ENCODE measurements at places on chromosomes 2 and 18.

GRCh38 chr2:124485659-124486058 lies 460.6 kb downstream of the CNTNAP5 start:
- no peak for DNase-seq

DNA sequence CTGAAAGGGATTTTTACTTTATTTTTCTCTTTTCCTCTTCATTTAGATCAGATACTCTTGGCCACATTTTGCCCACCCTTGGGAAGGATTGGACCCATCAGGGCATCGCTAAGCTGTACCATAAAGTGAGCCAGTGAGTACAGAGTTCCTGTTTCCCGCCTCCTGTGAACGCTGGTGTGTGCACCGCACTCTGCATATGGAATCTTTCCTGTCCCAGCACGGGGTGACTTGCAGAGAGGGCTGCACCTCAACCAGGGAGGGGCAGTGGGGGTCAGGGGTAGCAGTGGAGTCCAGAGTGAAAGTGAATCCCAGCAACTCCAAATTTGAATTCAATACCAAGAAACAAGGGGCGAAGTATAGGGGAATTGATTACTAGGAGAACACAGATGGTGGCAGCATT lies 58.6 kb downstream of the LPIN1 start:
- no peak for DNase-seq

- DNase-seq = no peak
Observed at GRCh38 chr2:215870088-215870490, 143.3 kb downstream of the MREG start.

DNA sequence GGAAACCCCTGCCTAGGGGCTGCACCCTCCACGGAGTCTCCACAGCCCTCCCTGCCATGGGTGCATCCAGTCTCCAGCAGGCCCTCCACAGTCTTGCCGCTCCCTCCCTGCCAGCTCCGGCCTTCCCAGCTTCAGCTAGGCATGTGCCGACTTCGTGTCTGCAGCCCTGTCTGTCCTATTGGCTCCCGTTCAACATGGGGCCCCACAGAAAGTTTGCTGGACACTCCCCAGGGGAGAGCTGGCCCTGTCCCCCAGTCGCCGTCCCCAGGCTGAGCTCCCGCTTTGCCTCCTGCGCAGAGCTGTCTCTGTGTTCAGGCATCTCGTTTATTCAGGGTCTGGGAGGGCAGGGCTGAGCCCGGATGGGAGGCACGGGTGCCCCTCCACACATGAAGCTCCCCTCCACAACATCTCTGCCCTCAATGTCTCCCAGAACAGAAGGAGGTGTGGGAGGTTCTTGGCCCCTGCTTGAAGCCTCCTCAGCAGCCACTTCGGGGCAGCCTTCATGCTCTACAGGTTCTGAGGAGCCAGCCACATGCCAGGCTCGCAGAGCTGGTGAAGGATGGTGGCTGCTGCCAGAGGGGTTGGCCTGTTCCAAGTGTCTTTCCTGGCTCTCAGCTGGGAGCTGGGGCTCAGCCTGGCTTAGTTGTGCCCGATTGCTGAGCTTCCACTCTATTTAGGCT lies 120.1 kb upstream of the PXDN start:
- DNase-seq = no peak

- no peak for DNase-seq
Observed at GRCh38 chr2:189474526-189474925, 33.3 kb downstream of the WDR75 start.

DNA sequence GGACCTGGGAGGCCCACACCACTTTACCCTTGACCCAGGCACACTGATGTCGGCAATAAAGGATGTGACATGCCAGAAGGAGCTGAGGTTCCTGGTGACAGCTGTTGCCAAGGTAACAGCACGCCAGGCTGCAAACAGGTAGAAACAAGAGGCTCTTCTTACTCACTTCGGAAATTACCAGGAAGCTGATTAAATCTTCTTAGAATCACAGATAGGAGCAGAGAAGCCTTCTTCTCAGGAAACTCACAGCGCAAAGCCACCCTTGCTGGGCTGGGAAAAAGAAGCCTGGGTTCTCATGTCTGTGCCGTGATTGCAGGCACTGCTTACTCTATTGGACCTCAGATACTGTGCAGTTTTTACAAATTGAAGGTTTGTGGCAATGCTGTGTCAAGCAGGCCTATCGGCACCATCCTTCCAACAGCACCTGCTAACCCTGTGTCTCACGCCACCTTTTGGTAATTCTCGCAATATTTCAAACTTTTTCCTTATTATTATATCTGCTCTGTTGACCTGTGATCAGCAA lies 61.0 kb upstream of the TAF1B start:
- peak; percentile 94 for DNase-seq

DNA sequence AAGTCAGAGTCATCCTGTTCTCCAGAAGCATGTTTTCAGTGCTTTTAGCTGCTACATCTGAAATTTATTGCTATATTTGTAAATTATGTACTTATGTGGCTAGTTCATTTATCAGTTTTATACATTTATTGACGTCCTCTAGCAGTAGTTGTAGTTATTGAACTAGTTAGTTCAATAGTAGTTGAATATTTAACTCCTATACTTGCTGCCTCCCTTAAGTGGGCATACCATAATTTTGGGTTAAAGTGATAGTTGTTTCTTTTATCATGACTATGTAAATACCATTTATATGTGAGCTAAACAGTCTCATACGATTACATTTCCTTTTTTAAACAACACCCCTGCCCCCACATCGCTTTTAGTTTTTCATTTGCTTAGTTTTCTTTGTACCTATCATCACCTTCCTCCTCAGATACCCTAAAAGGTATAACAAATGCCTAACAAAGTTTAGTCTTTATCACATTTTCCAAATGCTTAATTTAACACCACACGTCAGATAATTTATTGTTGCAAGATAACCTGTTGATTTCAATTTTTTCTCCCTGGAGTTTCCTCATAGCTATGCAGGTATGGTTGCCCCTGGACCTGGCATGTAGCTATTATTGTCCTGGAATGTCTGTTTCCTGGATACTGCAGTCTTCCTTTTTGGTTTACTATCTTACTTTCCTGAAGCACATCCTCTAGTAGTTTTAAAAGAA lies 8.8 kb downstream of the MAP4K4 start:
- DNase-seq = no peak

DNA sequence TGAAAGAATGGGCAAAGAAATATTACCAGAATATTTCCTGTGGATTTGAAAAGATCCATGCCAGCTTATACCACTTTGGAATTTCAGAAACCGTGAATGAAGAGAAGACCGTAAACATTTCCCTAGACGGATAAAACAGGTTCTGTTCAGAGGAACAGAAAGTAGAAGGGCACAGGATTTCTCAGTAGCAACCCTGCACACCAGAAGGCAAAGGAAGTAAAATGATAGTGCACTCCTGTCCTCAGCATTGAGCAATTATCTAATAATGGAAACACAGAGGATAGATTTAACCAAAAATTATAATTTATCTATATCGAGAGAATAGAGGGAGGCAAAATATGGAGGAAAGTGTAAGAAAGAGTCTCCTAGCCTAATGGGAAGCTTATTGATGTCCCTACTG lies 87.0 kb upstream of the ITGA6 start:
- no peak for DNase-seq

DNA sequence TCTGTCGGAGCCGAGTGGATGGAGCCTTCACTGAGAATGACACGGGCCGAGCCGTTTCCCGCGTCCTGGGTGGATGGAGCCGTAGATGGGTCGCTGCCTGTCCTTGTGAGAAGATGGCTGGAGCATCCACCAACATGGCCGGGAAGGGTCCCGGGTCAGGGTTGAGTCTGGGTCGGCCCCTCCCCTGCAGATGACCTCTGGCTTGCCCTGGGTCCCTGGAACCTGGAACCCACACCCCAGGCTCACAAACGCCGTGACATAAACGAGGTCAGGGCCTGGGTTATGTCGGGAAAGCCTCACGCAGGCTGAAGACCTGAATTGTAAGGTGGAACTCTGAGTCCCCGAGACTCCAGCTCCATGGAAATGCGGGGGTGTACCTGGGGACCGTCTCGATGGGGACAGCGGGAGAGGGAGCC lies 94.9 kb downstream of the NFATC1 start:
- no peak for DNase-seq

- DNase-seq = no peak
Observed at GRCh38 chr2:206415618-206416243, 27.6 kb upstream of the ADAM23 start.

DNA sequence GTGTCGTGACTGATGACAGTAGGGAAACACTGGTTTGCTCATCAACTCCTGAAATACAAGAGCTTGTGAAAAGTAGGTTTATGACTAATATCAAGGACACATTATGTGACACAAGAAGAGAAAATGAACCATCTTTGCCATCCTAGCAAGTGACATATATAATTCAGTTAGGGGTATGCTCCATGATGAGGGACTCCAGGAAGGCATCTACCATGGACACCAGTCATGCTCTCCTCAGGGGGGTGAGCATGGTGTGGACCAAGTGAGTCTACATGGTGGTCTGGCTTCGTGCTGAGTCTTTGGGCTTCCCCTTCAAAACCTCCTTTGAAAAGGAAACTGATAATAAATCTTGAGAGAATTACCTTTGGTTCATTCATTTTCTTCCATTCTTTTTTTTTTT lies 11.7 kb upstream of the SERPINB5 start:
- no peak for DNase-seq

GRCh38 chr2:231342061-231342711 lies 53.3 kb upstream of the B3GNT7 start:
- DNase-seq = peak; percentile 7

GRCh38 chr2:20579866-20580265 lies 71.0 kb downstream of the HS1BP3 start:
- DNase-seq = no peak

DNA sequence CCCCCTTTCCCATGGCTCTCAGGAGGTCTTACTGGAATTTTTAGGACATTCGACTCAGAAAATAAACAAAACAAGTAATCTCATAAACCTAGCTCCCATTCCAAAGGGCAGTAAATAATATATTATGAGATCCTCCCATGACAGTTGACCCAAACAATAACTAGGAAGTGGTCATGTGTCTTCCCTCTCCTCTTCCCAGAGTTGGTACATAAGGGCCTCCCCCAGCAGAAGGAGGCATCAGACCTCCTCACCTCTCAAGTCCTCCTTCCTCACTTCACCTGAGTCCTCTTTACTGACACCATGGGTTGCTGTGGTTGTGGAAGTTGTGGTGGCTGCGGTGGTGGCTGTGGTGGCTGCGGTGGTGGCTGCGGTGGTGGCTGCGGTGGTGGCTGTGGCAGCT lies at the start of gene SCYGR7:
Gene SCYGR7, plus strand, starts transcription at position 301 of the 400 bp plus-strand sequence. Its CDS starts 0 bp downstream, at position 301.
- DNase-seq = no peak

DNA sequence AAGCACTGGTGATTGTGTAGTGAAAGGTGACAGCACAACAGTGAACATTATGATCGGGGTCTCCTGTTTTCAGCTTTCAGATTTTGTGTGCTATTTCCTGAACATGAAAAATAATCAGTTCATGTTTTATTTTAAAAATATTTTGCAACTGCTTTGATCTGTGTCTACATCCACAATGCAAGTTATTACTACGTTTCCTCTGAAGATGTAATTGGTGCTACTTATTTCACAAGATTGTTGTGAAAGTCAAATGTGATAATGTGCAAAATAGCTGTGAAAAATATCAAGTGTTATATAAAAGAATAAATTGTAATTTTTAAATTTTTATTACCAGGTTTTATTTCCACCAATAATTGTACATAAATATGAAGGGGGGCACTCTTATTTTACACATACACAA lies 6.1 kb upstream of the GCA start:
- no peak for DNase-seq

DNA sequence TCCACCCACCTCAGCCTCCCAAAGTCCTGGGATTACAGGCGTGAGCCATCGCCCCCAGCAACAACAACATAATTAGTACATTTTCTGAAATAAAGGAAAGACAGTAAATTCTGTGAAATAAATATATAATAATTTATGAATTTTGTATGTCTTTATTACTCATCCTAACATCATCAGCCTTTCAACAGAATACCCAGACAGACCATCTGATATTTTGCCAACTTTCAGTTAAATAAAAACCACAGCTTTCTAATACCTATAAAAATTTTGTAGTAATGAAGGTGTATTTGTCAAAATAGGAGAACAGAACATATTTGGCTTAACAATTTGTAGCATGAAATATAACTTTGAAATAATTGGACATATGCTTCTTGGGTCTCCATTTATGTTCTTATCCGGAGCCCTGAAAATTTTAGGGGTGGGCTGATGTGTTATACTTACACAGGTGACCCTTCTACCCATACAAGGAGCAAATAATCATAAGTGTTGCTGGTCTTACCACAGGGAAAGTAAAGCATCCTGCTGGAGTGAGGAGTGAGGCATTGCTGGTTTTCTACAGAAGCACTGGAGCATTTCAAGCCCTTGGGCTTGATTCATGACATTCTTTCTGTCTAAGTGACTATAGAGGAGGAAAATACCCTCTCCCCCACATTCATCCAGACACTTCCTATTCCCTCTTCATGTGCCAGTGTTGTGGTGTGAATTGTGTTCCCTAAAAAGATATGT lies 99.3 kb downstream of the SPOPL start:
- DNase-seq = no peak

DNA sequence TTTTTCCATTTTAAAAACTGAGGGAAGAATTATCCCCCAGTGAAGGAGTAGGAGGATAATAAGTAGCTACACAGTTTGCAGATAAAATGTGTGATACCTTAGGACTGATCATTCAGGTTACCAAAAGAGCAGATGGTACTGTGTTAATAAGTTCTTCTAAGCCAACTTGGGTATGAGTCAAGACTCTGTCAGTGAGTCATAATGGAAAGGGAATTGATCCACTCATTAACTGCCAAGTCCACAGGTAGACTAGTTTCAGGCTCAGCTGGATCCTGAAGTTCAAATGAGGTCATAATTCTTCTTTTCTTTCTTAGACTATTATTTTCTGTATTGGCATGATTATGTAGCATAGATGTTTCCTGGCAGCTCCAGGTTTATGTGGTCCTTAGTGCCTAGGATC lies 142.4 kb upstream of the ALPP start:
- no peak for DNase-seq

- DNase-seq = peak; percentile 25
Observed at GRCh38 chr2:224973112-224974016, 68.9 kb downstream of the DOCK10 start.

- DNase-seq = no peak
Observed at GRCh38 chr2:144233317-144233716, 286.6 kb downstream of the ZEB2 start.

- DNase-seq = no peak
Observed at GRCh38 chr2:180890781-180891180, 89.6 kb upstream of the UBE2E3 start.

DNA sequence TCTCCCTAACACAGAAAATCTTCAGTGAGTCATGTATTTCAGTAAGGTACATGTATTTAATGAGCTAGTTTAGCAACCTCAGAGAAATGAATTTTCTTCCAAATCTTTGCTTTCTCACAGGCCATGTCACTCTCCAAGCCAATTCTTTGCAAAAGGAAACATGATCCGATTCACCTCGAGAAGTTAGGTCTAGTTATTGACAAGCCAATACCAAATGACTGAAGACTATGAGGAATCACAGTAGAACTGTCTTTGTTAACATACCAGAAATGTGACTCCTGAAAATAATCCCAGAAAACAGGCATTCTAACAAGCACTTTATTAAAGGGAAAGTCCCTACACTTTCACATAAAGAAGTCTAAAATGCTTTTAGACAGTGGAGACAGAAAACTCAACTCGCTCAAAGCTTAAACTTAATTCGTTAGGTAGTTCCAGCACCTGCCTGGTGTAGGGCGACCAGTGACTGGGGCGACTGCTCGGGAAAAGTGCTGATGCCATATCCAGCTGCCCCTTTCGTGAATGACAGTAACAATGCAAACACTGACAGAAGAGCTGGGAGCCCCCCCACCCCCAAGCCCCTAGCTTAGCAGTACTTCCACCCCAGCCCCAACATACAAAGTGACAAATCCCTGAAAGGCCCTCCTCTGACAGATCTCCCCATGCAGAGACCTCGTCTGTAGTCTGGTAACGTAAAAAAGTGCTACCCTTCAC lies 1.8 kb downstream of the MEMO1 start:
- DNase-seq = no peak
